Activated T-cell treated with anti-CD3 and anti-CD28 coated beads for 1 hour (primary cell): ENCODE measurements at places on chromosomes 16 and 17.

DNA sequence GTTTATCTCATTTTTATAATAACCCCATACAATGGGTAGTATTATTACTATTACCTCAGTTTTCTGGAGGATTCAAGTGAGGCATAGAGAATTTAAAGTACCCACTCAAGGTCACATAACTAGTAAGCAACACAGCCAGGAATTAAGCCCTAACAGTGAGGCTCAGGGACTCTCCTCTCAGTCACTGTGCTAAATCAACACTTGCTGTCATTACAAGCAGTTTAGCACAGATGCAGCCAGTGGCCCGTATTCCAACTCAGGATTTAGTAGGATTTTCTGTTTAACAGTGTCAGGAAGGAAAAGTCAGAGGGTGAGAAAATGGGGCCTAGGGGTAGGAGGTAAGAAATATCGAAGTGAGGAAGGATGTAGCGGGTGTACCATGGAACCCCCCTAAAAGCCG is 536.9 kb downstream of the TMEM114 start:
- no peak for DNase-seq

- DNase-seq: no peak
Measured at GRCh38 chr16:28585674-28586073, 11.2 kb downstream of the SULT1A2 start.

- DNase-seq: no peak
Measured at GRCh38 chr17:17899486-17899885, 62.7 kb upstream of the SREBF1 start.

- DNase-seq: no peak
Measured at GRCh38 chr16:72646615-72647014, 401.3 kb downstream of the ZFHX3 start.

GRCh38 chr16:67246081-67246755 is 1.1 kb downstream of the FHOD1 start:
- peak; percentile 27 for DNase-seq

DNA sequence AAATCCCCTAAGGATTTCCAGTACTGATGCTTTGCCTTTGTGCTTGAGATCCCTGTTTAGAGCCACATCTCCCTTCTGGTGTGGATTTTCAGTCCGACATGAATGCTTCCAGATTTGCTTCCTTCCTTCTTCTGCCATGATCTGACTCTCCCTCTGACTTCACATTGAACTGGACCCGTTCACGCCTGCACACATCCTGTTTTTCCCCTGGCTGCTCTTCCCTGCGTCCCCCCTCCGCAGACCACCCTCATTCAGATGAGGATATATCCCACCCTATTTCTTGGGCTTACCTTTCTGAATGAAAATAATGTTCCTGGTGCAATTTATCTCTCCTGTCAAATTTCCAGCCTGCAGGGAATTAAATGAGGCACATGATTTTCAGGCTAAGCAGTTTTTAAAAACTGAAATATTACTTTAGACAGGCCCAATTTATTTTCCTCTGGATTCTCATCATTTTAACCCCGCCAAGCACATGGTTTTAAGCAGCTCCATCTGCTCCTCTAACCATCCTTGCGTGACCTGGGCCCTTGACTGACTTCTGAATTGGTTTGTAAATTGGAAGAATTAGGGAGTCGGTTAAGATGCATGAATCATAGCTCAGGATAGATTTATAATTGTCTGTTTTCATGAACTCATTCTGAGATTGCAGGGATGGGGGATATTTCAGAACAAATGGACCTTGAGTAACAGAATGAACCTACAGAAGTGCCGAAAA is 59.2 kb downstream of the BMERB1 start:
- DNase-seq: no peak

GRCh38 chr16:4752351-4753100 is 14.4 kb downstream of the ZNF500 start:
- DNase-seq: no peak

- DNase-seq: peak; percentile 5
Measured at GRCh38 chr16:80527297-80527696, 13.5 kb upstream of the DYNLRB2 start.

GRCh38 chr17:21041741-21042457 is 912 bp downstream of the USP22 start:
- peak; percentile 47 for DNase-seq

DNA sequence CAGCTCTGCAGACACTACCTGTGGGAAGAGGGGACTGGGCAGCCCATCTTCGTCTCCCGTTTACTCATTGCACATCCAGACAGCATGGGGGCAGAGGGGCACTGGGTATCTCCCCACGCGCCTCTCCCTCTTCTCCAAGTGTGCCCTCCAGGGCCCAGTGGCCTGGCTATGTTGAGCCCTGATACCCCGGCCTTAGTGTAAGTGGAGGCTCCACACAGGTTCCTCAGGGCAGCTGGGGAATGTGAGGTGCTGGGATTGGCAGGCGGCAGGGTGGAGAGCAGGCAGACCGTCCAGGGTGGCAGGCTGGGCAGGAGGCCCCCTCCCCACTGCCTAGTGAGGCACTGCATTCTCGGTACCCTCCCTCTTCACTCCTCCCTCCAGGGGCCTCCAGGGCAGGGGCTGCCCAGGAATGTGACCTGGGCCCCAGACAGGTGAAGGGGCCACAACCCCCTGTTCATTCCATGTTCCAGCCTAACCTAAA is 13.2 kb upstream of the NAGLU start:
- no peak for DNase-seq

GRCh38 chr16:89192956-89193575 is 7.3 kb downstream of the SLC22A31 start:
- no peak for DNase-seq

DNA sequence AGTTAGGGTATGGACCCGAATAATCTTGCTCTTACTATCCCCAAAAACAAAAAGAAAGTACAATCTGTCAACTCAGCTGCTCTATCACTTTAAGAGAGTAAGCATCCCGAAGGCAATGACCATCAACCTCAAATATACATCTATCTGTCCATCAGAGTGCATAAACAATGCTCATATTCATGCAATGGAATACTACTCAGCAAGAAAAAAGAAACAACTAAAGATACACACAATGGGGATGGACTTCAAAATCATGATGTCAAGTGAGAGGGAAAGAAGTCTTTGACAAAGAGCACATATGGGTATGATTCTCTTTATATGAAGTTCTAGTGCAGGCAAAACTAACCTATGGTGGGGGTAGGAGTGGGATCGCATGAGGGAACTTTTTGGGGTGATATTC is 9.5 kb downstream of the MYO18A start:
- no peak for DNase-seq

DNA sequence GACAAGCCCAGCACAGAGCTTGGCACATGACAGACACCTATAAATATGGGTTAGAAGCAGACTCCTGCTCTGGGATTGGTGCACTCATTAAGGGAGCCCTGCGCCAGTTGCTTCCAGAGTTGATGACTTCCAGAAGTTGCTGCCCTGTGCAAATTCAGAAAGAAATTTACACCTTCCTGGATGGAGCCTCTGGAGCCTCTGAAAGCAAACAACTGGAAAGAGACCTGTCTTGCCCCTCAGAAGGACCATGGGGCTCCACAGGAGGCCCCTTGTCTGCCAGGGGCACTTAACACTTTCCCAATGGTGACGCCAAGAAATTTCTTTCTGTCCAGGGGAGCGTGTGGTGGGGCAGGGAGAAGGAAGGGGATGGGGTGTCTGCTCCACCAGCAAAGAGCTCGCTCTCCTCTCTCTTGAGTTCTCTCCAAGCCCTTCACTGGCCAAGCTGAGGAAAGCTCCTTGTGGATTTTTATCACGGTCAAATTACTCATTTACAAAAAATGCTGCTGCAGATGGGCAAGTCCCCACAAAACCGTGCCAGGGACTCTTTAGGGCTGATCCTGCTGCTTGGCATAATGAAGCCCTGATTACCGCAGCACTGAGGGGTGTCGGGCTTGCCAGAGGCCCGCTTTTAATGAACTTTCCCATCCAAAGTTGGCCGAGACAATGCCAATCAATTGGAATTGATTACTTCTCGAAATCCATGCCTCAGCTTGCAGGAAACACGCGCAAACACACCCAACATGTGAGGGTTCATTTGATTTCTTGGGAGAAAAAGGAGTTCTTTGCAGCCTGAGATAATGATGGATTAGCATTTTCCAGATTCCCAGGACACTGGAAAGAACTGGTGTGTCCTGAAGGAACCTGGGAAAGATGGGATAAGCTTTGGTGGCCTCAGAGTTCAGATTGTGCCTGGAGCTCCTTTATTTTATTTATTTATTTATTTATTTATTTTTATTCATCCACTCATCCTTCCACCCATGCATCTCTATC is 583.6 kb upstream of the CDH5 start:
- no peak for DNase-seq

- no peak for DNase-seq
Measured at GRCh38 chr17:82943339-82943738, 103.5 kb upstream of the ZNF750 start.

- DNase-seq: no peak
Measured at GRCh38 chr17:13569398-13570123, 32.2 kb downstream of the HS3ST3A1 start.

DNA sequence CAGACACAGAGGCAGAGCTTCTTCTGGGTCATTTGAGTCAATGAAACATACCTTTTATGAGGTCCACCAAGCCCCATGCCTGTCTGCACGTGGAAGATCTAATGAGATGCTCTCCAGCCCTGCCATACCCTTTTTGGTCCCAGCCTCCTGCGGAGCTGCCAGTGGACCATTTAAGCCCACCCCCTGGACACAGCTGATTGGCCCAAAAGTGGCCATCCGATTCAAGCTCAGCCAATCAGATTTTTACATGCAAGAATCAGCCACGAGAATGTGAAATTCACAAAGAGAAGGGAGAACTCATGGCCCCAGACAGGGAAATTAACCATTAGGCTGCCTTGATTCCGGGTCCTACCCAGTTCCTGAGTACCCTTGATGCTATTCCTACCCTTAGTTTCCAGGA is 231.0 kb upstream of the EEF2KMT start:
- DNase-seq: no peak

DNA sequence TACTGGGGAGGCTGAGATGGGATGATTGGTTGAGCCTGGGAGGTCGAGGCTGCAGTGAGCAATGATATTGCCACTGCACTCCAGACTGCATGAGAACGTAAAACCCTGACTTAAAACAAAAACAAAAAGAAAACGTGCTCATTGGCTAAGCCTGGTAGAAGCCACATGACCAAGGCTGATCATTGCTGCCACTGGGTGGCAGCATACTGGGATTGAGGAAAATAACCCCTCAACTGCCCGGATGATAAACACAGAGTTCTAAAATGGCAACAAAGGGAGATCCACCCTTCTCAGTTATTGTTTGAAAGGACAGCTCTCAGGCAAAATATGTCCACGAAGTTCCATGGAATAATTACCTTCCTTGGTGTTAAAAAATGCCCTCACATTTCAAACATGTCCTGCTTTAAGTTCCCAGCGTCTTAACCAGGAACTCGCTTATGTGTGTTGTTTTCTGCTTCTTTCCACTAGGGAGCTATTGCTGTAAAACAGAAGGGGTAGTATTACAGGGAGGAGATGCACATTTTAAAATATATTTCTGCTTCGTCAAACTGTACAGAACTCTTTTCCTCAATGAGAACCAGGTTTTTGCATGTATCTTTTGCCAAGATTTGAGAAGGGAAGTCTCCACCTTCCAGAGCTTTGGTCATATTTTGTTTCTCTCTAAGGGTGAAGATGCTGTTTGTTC is 675.3 kb downstream of the MAF start:
- DNase-seq: peak; percentile 2

- no peak for DNase-seq
Measured at GRCh38 chr16:10325783-10326543, 59.9 kb upstream of the ATF7IP2 start.

DNA sequence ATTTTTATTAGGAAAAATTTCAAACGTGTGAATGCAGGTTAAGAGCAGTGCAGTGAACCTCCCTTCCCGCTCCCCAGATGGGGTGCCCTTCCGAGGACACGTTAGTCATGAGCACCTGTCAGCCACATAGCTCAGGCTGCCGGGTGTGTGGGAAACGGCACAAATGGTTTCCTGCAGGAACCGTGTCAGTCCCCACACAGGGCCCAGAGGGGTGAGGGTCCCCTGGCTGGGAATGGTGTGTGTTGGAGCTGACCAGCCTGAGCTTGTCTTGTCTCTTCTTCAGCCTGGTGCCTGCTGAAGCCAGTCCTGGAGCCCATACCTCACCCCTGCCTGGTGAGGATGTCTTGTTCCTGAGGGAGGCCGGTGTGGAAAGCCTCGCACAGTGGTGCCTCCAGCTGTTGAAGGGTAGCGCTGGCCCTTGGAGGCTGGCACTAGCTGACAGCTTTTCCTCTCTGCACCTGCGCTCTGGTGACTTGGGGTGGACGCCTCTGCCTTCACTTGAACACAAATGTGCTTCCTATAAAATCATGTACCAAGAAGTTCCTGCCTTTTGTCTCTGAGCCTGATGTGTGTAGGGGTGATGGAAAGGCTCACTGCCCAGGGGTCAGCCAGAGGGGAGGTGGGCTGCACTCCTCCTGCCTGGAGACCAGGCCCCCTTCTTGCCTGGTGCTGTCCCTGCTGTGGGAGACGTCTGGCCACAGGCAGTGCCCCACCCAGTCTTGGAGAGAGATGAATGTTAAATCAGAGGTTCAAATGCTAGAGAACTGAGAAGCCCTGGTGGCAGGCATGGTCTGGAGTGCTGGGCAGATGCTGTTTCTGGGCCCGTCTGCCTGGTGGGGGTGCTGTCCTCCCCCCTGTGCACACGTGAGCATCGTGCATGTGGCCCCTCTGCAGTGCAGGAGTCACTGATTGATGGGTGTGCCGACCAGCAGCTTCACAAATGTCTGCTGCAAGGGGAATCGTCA is 102.6 kb upstream of the ZNF750 start:
- DNase-seq: no peak

DNA sequence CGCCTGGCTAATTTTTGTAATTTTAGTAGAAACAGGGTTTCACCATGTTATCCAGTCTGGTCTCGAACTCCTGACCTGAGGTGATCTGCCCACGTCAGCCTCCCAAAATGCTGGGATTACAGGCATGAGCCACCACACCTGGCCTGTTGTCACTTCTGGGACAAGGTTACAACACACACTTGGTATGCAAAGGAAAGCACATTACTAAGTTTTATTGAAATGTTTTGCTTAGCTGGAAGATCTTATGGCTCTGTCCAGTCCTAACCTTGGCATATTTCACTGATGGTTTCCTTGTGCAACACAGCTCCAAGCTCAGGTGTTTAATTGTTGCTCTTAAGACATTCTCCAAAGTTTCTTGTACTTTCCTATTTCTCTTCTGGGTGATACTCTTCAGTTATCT is 94.2 kb downstream of the CNTNAP4 start:
- no peak for DNase-seq

DNA sequence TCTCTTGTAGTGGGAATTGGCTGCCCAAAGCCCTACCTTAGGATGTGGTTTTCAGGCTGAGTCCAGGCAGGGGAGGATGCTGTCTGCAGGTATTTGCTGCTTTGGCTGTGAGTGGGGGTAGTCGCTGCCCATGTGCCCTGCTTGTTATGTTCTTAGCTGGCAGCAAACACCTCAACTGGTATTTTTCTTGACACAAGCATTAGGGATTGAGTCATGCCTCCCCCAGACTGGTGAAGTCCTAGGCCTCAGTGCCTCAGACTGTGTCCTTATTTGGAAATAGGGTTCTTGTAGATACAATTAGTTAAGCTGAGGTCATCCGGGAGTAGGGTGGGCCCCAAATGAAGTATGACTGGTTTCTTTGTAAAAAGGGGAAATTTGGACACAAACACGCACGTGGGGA is 808.3 kb upstream of the EEF2KMT start:
- DNase-seq: no peak

DNA sequence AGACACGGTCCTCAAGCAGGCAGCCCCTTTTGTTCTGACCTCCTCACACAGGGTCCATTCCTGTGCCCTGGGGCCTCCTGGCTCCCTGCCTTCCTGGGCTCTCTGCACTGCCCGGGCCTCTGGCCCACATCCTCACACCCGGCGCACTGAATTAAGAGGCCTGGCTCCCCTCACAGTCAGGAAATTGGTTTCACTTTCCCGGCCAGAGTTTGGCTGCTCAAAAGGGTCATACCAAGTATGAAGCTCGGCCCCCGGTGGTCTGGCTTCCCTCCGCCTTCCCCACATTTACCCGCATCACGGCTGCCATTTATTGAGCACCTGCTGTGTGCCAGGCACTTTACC is 220.0 kb downstream of the NTN1 start:
- no peak for DNase-seq
